T-helper 22 cell (primary cell): ENCODE measurements at places on chromosomes 1 and 21.

DNA sequence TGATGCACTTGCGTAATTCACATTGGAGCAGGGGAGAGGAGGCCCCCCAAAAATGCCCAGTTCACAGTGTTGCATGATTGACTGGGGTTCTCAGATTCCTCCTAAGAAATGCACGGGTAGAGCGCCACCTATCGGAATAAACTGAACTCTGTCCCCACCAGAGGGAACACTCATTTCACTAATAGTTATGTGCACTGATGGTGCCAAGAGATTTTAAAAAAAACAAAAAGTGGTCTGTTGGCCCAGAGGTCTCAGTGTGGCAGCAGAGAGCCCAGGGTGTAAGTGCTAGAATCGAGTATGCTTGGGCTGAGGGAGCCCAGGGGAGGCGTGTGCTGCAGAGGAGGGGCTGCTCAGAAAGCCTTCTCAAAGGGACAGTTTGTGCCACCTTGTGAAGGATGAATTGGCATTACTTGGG, 6.9 kb downstream of the PINK1 start:
- DNase-seq: no peak

- no peak for DNase-seq
Measured at GRCh38 chr1:221809091-221810029, 67.5 kb upstream of the DUSP10 start.

- no peak for DNase-seq
Measured at GRCh38 chr1:110011527-110012041, 22.8 kb upstream of the STRIP1 start.

DNA sequence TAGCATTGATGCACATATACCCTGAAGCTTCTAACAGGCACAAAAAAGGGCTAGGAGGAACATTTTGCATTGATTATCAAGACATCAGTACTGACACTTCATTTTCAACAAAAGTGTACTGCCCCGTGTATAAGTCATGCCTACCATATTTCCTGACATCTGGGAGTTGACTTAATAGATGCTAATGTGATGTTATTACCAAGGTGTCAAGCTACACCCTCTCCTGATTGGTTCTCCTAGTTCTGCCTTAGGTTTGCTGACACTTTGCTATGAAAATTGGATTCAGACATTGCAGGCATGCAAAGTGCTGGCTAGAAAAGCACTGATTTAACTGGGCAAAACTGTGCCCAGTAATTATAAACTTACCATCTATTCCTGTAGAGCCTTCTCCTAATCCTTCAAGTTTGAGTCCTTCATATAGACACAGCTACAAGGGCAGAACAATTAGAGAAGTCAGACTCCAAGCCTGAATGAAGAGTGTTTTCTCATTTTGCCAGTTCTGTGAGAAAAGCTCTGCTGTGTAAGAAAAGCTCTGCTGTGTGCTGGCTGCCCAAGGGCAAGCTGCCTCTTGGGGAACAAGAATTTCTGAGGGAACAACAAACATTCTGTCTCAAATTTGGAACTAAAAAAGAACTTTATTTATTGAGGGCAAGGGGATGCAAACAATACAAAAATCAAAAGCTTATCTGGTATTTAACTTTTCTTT, 11.2 kb downstream of the S100A10 start:
- no peak for DNase-seq

DNA sequence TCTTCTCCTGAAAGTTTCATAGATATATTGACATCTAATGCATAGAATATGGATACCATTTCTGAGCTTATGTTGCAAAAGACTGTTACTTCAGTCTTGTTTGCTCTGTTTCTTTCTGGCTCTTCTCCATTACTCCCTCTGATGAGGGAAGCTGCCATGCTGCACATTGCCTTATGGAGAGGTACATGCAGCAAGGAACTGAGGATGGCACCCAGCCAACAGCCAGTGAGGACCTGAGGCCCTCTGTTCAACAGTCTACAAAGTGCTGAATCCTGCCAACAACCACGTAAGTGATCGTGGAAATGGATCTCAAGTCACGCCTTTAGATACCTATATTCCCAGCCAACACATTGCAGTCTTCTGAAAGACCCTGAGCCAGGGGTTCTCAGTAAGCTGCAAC, 66.6 kb upstream of the ADAMTS5 start:
- DNase-seq: no peak

DNA sequence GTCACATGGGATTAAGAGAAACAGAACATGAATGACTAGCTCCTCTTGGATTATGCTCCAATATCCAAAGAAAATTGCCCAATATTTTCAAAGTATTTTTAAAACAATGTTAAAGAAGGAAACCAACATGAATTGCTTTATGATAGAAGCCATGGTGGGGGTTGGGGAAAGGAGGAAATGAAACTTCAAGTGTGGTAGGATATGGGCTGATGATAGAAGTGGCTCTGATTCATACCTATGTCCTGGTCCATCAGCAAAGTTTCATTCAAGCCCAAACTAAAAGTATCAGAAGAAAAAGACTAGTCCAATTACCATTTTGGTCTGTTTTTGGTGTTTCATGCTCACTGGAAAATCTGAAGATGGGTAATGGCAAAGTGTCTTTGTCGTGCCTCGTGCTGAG, 104.2 kb upstream of the PROX1 start:
- no peak for DNase-seq
